Stimulated activated naive B cell treated with anti-CD40 and anti-IgM and Interleukin-4, amounts not matched to agents 10 μg/mL and 1 μg/mL and 100 μg/mL, for 72 hours (primary cell): ENCODE measurements at places on chromosomes 5 and 9.

DNA sequence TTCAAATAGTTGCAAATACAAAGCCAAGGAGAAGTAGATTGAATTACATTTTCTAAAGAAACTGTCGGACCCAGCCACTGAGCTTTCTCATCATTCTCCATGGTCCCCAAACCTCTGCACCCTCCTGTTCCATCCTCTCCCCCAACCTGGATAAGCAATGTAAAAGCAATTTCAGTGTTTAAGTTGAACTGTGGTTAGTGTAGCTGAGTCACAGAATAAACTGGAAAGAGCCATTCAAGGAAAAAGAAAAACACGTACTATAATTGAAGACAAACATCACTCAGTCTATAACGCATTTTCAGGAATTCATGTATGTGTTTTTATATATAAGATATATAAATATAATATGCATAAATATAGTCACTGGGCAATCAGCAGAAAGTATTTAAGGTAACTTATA, 54.1 kb upstream of the TMEM161B start:
- DNase-seq = no peak

DNA sequence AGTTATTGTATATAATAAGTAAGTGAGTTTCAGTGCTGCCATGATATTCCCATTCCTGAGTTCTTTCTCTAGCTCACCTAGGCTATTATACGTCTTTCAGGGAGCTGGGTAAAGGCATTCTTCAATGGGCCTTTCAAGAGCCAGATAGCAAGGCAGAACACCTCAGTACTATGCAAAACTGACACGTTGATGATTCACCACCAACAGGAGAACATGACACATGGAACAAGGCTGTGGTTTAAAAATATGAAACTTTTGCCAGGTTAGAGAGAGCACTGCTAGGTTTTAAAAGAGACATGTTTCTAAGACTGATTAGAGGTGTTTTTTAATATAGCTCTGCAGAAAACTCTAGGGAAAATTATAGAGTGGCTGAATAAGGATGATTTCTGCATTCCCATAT, 95.9 kb downstream of the UGCG start:
- DNase-seq = no peak

GRCh38 chr5:32021771-32022170, 152.3 kb downstream of the GOLPH3 start:
- no peak for DNase-seq

- DNase-seq = no peak
These were observed 220.6 kb upstream of the SLC30A5 start for GRCh38 chr5:68873198-68873597.

GRCh38 chr5:175354964-175355363, 89.0 kb downstream of the DRD1 start:
- DNase-seq = no peak
